ENCODE measurements at places on chromosomes 6 and 20.

GRCh38 chr20:15760001-15760621, 813.1 kb downstream of the KIF16B start:
- peak; percentile 98 for DNase-seq

DNA sequence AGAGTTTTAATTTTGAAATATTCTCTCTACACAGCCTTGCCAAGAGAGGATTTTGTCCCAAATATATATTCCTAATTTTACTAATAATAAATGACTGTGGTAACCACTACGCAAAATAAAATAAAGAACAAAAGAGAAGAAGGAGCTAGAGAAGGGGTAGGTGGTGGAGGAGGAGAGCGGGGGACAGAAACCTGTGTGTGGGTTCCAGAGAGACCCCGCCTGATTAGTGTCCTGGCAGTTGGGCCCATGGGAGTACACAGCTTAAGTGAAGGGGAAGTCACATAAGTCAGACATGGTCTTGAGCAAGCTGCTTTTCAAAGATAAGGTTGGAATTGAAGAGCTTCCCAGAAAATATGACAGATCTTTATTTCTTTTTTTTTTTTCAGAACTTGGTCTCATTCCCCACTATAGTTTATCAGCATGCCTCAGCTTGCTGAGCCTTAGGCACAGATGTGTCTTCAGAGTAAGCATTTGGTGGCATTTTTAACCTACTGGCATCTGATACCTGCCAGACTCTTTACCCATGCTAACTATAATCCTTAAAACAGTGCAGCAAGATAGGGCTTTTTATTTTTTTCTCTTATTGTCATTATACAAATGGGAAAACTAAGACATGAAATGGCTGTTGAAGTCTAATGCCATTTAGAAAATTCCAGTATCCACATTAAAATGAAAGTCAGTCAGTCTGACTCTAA, 9.6 kb upstream of the RHAG start:
- no peak for DNase-seq

DNA sequence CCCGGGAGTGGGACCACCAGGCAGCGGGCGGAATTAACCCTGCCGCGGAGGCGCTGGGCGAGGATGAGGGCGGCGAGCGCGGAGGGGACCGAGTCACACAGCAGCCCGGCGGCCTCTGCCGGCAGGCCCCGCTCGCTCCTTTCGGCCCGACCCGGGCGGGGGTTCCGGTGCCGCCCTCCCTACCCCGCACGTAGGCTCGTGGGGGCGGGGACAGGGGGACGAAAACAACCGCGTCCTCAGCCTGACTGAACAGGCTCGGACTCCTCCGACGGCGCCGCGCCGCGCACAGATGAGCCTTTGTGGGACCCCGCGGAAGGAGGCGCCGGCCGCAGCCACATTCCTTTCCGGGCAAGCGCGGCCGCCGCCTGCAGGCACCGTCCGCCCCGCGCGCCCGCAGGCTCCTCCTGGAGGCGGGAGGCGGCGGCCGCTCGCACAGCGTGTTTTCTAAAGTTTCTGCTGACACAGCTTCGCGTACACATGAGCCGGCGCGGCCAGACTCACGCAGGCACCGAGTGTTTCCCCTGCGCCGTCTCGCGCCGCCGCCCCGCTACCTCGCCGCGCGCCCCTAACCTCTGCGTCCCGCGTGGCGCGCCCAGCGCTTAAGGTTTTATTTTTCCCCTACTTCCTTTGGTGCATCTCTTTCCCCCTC, 244.3 kb downstream of the ARID1B start:
- peak; percentile 39 for DNase-seq

DNA sequence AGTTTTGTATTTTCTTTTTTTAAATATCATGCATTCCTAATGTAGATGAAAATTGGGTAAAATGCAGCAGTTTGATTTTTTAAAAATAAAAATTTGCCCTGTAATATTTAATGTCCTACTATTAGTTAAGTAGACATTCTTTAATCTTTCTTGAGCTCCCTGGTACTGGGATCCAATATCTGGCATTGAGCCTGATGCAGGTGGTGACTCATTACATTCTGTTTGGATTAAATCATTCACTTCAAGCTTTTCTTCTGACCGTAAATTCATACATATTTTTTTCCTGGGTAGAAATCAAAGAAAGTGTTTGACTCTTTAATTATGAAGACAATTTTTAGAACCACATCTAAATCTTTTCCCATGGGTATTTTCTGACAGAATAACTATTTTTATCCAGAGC, 768.8 kb upstream of the SLC35B3 start:
- DNase-seq, result no peak

DNA sequence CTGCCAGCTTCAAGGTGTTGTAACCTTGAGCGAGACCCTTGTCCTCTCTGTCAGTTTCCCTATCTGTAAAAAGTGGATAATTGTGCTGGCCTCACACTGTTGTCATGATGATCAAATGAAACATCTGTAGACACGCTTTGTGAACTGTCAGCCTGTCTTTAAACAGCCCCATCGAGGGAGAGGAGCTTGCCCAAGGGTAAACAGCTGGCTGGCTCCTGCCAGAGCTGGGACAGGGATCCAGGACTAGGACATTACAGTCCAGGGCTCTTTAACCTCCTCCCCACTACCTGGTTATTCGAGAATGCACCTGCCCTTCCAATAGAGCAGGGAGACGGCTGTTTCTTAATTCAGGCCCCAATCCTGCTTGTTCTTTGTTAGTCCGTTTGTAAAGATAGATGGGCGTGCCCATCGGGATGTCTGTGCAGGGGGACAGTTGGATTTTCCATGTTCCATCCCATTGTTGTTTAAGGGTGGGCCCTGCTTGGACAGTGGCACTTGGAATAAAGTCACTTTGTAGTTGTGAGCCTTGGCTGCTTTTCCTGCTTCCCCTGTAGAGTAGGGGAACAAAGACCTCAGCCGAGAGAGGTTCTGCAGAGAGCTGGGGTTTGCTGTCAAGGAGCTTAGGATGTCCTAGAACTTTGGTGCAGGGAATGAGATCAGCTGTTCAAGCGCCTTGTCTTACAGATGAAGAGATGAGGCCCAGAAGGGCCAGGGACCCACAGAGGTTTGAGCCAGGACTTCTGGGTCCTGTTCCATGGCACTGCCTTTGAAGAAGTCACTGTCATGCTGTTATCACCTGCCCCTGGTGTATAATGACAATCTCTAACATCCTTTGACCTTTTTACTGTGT, 77.9 kb upstream of the MYL9 start:
- no peak for DNase-seq

DNA sequence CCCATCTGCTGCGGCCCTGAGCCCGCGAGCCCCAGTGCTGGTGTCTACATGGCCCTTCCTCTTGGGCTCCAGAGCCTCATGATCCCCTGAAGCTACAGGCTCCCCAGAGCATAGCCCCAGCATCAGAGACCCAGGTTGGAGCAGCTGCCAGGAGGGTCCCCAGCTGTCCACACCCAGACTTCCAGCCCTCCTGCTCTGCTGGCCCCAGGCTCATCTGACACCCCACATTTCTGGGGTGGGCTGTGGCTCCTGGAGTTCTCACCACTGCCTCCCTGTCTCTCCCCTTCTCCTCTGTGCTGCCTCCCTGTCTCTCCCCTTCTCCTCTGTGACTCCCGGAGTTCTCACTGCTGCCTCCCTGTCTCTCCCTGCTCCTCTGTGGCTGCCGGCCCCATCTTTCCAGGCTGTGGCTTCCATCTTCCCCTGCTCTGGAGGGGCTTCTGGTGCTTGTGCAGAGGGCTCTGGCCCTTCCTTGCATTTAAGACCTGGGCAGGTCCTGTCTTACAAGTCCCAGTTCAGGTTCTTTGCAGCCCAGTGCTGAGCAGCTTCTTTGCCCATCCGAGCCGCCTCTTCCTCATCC, 108.1 kb downstream of the ERMARD start:
- DNase-seq, result no peak

DNA sequence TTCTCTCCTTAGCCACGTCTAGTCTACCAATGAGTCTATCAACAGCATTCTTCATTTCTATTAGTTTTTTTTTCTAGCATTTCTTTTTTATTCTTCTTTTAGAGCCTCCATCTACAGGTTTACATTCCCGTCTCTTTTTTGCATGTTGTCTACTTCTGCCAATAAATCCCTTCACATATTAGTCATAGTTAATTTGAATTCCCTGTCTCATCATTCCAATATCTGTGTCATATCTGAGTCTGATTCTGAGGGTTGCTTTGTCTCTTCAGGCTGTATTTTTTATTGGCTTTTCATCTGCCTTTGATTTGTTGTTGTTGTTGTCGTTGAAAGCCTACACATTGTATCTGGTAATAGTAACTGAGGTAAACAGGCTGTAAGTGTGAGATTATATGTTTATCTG, 104.6 kb downstream of the HMGCLL1 start:
- no peak for DNase-seq

Data from NCI-H524 treated with DMSO at 0.1 percent for 48 hours (cell line).